ENCODE measurements at places on chromosomes 4 and X.

- DNase-seq, result no peak
Measured at GRCh38 chr4:95084584-95084983, 326.8 kb downstream of the BMPR1B start.

DNA sequence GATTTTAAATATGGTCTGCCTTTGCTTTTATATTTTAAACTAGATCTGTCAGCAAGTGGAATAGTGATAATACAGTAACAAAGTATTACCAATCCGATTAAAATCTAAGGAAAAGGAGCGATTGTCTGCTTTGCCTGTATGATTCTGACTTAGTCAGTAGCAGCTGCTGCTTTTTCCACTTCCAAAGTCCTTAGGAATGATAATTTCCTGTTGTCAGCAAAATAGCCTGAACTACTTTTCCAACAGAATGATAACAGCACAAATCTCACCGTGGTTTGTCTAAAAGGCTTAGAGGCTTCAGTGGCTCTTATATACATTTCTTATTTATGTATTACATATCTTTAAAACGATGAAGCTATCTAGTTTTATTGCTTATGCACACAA lies 290.0 kb downstream of the ANK2 start:
- no peak for DNase-seq

- DNase-seq, result no peak
Measured at GRCh38 chr4:69786547-69786946, 26.1 kb upstream of the SULT1B1 start.

GRCh38 chr4:1516881-1517480 lies 110.7 kb upstream of the NKX1-1 start:
- DNase-seq, result no peak

GRCh38 chr4:148376151-148376550 lies 66.1 kb downstream of the NR3C2 start:
- peak; percentile 83 for DNase-seq

DNA sequence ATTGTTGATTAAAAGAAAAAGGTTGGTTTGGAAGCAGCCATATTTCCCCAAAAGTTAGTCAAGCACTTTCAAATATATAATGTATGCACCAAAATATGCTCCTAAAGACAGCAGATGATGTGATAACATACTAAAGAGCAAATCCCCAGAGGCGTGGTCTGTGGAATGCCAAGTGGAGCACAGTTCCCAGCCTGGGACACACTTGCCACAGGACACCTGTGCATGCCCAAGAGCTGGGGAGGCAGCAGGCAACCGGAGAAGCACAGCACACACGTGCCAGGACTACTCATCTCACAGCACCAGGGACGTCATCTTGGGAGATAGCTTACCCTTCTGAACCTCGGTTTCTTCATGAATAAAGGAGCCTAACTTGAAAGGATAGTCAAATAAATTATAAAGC lies 12.5 kb downstream of the STX18 start:
- DNase-seq, result no peak

DNA sequence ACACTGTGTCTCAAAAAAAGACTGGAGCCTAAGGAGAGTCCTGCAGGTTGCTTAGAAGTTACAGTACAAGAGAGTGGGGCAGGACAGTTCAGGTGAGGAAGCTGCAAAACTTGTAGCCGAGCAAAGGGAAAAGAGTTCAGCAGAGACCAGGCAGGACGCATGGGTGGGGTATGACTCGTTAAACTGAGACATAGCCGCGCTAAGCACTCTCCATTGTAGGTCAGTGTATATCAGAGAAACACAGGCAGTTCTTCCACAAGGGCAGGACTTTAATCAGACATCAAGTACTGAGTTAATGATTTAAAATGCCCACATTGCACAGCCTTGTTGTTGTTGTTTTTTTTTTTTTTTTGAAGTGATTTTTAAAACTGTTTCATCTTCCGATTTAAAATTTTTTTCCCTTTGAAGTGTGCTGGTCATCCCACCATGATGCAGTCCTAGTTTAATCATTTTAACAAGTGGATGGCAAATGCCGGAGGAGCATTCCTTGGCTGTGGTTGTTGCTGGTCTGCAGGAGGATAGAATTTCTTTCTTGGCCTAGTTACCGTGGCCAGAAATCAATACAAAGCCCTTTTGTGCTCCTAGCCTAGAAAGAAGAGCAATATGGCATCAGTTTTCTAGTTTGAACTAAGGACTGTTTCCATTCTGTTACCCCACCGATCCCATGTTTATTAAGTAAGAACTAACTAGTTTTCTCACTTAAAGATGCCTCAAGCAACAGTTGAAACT lies 10.3 kb downstream of the LAP3 start:
- no peak for DNase-seq

GRCh38 chr4:165443276-165443675 lies 64.5 kb downstream of the CPE start:
- no peak for DNase-seq

DNA sequence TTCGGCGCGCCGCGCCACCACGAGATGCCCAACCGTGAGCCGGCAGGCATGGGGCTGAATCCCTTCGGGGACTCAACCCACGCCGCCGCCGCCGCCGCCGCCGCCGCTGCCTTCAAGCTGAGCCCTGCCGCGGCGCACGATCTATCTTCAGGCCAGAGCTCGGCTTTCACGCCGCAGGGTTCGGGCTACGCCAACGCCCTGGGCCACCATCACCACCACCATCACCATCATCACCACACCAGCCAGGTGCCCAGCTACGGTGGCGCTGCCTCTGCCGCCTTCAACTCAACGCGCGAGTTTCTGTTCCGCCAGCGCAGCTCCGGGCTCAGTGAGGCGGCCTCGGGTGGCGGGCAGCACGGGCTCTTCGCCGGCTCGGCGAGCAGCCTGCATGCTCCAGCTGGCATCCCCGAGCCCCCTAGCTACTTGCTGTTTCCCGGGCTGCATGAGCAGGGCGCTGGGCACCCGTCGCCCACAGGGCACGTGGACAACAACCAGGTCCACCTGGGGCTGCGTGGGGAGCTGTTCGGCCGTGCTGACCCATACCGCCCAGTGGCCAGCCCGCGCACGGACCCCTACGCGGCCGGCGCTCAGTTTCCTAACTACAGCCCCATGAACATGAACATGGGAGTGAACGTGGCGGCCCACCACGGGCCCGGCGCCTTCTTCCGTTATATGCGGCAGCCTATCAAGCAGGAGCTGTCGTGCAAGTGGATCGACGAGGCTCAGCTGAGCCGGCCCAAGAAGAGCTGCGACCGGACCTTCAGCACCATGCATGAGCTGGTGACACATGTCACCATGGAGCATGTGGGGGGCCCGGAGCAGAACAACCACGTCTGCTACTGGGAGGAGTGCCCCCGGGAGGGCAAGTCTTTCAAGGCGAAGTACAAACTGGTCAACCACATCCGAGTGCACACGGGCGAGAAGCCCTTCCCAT lies 1.1 kb downstream of the ZIC3 start:
- DNase-seq, result no peak

DNA sequence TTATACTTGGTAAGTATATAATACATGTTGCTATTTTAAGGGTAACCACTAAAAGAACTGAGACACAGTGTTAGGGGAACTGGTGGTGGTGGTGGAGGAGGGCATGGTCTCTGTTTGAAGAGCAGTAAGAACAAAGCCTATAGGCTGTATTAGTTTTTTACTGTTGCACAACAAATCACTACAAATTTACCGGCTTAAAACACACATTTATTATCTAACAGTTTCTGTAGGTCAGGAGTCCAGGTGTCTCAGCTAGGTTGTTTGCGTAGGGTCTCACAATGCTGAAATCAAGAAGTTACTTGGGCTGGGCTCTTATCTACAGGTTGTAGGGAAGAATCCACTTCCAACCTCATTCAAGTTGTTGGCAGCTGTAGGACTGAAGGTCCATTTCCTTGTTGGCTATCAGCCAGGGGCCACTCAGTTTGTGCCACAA lies 52.6 kb downstream of the CASK start:
- DNase-seq, result no peak

- no peak for DNase-seq
Measured at GRCh38 chrX:131366407-131366806, 77.3 kb upstream of the IGSF1 start.

DNA sequence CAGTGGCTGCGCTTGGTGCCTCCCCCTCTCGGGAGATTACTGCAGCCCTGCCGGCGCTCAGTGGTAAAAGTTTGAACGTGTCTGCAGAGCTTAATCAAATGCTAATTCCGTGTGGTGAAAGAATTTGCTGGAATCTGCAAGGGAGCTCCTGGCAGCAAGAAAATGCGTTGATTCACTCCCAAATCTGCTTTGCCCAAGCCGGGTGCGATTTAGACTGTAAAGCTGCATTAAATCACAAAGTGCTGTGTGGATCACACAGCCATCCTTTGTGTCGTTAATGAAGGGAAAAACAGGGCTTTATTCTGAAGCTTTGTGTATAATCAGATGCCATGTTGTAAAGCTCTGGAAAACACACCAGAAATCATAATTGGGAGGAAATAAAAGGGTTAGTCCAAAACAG lies 444.1 kb downstream of the BCOR start:
- DNase-seq, result no peak

- no peak for DNase-seq
Measured at GRCh38 chr4:183906489-183906738, 1.3 kb downstream of the STOX2 start.

GRCh38 chrX:78517124-78517523 lies 142.0 kb downstream of the RTL3 start:
- peak; percentile 86 for DNase-seq

- no peak for DNase-seq
Measured at GRCh38 chr4:29853833-29854232, 866.3 kb upstream of the PCDH7 start.

DNA sequence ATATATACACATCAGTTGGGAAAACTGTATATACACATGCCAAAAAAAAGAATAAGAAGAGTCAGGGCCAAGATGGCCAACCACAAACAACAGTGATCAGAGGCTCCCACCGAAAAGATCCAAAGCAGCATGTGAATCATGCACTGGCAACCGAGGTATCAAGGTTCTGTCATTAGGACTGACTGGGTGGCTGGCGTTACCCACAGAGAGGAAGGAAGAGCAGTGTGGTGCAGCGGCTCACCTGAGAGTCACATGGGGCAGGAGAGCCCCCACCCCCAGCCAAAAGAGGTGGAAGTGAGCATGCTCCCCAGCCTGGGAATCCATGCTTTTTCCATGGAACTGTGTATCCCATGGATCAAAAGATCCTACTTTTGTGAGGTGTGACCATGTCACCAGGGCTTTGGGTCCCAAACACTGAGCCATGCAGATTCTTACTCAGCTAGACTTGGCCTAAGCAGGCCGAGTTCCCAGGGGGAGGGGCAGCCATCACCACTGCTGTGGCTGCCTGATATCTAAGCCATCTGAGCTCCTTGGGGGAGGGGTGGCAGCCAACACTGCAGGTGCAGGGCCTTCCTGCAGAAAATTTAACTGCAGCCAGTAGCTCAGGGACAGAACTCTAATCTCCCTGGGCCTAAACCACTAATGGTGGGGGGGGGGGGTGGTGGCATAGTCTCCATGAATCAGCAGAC lies 52.8 kb downstream of the P2RY10 start:
- no peak for DNase-seq

- DNase-seq, result no peak
Measured at GRCh38 chr4:140047017-140047640, 106.9 kb downstream of the MAML3 start.

DNA sequence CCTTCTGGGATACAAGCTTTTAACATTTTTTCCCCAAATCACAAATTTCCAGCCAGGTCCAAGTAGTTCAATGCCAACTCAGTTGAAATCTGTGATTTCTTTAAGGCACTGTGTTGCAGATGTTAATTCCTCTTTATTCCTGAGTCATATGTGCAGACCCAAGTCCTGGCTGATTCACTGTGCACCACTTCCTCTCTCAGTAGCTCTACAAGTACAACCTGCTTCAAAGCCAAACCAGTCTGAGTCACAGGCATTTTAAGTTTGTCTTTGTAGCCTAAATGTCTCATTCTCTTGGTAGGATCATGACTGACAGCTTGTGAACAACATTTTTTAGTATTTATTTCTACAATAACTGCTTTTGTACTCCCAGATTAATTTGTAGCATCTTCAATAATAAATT lies 165.6 kb upstream of the S100G start:
- no peak for DNase-seq

- no peak for DNase-seq
Measured at GRCh38 chr4:9987749-9988362, 33.4 kb downstream of the SLC2A9 start.

DNA sequence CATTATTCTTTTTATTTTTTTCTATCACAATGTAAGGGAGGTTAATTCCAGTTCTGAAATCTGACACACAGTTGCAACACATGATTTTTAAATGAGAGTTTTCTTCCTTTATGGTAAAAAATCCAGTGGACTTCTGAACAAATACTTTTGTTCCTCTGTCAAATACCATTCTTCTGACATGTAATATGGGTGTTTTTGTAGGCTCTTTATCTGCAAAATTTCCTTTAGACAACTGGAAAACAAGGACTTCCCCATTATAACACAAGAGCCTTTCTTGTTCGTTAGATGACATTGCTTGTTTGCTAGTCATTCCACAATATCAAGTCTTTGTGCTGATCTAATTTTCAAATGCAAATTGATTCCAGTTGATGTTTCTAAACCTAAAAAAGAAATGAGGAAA lies 7.7 kb downstream of the FANCB start:
- DNase-seq, result no peak

DNA sequence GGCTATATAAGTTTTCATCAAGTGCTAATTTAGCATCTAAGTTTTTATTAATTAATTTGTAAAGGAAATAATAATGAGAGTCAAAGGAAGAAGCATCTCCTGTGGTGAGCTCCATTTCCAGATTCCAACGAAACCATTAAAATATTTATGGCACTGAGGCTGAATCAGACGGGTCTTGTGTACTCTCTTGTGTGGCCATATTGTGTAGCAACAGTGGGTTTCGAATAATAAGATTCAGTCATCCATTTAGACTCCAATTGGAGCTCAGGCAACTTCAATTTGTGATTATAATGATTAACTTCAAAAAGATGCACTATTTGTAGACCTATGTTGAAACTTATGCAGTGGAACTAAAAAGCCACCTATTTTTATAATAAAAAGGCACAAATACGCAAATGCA lies 82.4 kb downstream of the SNCA start:
- no peak for DNase-seq

GRCh38 chrX:11666164-11666563 lies 444 bp upstream of the ARHGAP6 start:
- no peak for DNase-seq

- DNase-seq, result no peak
Measured at GRCh38 chrX:97057349-97057909, 173.7 kb downstream of the RPA4 start.

All from stimulated activated naive CD4-positive, alpha-beta T cell (primary cell).